ENCODE measurements at places on chromosomes 13 and 19.

GRCh38 chr13:39773833-39774232 is 118.4 kb downstream of the COG6 start:
- DNase-seq = peak; percentile 17

- DNase-seq = no peak
These were observed 5.5 kb upstream of the SLC1A6 start for GRCh38 chr19:14985133-14985532.

- no peak for DNase-seq
These were observed 11.6 kb upstream of the ARL11 start for GRCh38 chr13:49616676-49617065.

- DNase-seq = no peak
These were observed 432.7 kb downstream of the FOXO1 start for GRCh38 chr13:40233731-40234195.

- peak; percentile 29 for DNase-seq
These were observed 235.1 kb downstream of the NALCN start for GRCh38 chr13:101181076-101181685.

- DNase-seq = no peak
These were observed 41.6 kb downstream of the TM9SF2 start for GRCh38 chr13:99542788-99543406.

DNA sequence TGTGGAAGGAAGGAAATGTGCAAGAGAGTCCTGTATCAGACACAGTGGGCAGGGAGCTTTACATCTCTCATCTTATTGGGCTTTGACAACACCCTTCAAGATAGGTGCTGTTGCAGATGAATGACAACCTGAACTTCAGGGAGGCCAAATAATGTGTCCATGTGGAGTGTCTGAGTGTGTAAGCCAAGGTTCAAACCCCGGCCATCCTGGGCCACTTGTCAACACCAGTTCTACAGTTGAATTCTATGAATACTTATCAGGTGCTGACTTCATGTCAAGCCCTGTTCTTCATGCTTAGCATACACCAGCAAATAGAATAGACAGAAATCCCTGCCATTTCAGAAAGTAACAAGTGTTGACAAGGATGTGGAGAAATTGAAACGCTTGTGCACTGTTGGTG is 354.4 kb downstream of the KCNRG start:
- no peak for DNase-seq

GRCh38 chr19:11234486-11235075 is 4.8 kb upstream of the ANGPTL8 start:
- no peak for DNase-seq

GRCh38 chr19:45876411-45877197 is 9.3 kb downstream of the IRF2BP1 start:
- DNase-seq = peak; percentile 47

DNA sequence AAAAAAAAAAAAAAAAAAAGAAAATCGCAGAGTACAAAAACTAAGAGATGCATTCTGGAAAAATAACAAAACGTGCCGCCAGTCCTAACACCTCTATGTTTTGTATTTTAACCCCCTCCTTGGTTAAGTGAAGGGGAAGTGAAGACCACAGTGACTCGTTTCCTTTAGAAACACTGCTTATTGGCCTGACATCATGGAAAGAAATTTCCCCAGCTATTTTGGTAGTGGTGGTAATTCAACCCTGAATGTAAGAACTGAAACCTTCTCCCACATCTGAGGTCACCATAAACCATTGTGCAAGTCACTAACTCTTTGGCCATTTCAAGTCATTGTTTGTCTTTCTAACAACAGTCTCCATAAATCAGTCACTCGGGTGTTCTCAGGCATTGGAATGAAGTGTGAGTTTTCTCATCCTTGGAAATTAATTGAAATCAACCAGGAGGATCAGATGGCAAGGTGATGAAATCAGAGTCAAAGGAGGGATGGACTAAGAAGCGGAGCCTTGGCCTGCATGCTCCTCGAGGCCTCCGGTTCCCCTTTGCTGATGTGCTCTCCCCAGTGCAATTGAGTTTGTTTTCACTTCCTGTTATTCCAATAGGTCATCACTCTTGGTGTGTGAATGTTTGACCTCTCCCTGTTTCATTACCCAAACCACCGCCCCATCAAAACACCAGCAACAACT is 443.9 kb downstream of the FGF9 start:
- DNase-seq = peak; percentile 36

- DNase-seq = peak; percentile 12
These were observed 411.6 kb upstream of the SLITRK5 start for GRCh38 chr13:87259479-87260083.

DNA sequence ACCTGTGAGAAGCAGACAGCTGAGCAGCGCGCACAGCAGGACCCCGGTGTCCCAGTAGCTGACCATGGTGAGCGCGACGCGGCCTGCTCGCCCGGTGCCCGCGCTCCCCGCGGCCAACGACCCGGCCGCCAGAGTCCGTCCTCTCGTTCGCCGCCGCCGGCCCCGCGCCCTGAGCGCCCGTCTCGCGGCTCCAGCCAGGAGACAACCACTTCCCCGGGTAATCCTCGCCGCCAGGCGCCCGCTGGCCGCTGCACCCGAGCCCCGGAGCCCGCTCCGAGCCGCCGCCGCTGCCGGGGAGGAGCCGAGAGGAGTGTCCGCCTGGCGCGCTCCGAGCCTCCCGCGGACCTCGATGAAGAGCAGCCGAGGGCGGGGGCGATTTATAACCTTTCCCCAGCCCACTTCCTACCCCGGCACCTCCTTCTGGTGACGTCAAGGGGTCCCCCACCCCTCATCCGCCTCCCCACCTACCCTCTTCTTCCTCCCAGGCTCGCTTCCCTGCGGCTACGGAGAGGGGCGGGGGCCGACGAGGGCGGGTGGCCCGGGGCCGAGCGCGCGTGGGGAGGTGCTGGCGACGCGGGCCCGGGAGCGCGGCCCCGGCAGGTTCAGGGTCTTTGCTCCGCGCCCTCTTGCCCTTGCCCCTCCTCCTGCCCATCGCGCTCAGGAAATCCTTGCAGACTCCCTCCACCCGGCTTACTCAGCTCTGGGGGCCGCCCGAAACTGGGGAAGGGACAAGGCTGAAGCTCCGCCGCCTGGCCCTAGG is at the start of gene FLT1:
Gene FLT1 (minus strand): TSS at position 351 of the 760 bp plus-strand sequence. CDS start 285 bp downstream, at position 66.
- peak; percentile 32 for DNase-seq

GRCh38 chr13:33228648-33229445 is 56.7 kb downstream of the STARD13 start:
- peak; percentile 83 for DNase-seq

GRCh38 chr19:48393559-48394330 is at the start of gene GRIN2D:
Gene GRIN2D, plus strand, starts transcription at chr19:48393668. Its CDS starts 4,725 bp downstream, at chr19:48398393.
- DNase-seq = peak; percentile 47

DNA sequence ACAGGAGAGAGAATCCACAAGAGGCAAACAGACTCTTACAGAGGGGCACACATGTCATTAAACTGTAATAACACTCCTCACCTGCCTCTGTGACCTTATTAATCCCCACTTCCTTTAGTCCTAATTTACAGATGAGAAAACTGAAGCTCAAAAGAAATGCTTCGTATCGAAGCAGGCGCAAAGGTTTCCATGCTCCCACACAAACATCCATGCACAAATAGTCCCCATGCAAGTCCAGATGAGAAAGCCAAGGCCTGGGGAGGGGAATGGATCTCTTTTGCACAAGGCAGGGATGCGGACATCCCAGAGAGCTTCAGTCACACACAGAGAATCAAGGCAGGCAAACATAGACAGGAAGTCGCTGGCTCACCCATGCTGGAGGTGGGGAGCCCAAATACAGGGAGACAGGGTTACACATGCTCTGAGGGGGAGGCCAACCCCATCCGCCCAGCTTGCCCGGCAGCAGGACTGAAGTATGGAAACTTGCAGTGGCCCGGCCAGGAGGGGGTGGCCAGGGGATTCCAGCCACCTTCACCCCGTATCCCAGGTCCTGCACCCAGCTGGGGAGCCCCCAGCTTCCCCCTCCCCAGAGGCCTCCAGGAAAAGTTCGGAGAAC is 468 bp downstream of the S1PR5 start:
- no peak for DNase-seq

- no peak for DNase-seq
These were observed 50.1 kb downstream of the KL start for GRCh38 chr13:33066329-33066728.

GRCh38 chr13:59210543-59210942 is 953.2 kb downstream of the DIAPH3 start:
- DNase-seq = peak; percentile 7

DNA sequence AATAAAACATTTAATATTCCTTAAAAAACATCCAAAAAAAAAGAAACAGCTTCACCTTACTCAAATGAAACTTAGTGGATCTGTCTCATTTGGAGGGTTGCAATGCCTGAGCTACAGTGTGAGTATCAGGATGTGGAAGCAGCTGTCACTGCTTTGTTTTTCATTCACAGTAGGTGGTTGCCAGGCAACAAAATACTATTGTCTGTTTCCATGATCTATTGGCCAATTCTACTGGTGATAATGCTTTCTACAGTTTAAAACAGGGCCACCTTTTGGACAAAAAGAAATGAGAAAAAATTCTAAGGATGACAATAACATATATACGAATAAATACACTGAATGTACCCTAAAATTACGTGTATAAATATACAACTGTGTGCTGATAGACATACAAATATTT is 3.0 kb downstream of the ENOX1 start:
- DNase-seq = peak; percentile 16

DNA sequence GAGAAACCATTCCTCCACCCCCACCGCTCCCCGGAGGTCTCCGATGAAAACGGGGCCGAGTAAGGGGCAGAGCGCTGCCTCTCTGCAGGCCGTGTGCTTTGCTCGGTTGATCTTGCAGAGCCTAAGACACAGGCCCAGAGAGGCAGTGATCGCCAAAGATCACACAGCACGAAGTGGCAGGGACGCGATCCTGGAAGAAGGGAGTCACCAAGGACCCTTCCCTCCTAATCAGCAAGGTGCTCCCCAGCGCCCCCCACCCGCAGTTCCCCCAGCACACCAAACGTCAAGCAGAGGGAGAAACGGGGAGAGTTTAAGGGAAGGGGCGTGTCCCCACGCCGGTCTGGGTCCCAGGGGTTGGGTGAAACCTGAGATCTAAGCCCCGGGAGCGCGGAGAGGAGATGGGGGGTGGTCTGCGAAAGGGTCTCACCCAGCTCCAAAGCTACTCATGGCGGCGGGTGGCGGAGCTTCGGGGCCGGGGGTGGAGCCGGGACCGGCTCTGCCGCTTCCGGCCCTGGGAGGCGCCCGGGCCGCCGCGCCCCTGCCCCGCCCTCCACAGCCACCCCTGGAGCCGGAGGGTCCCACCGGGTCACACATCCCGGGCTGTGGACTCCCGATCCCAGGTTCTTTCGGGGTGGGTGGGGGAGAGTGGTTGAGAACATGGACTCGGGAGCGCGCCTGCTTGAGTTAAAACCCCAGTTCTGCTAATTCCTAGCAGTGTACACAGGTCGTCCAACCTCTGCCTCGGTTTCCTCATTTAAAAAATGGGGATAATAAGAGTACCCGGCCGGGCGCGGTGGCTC is at the start of gene EML2:
Gene EML2 (minus strand): TSS at position 468 of the 800 bp plus-strand sequence. CDS start 21 bp downstream, at position 447.
- DNase-seq = peak; percentile 39

- no peak for DNase-seq
These were observed 451.8 kb downstream of the SUCLA2 start for GRCh38 chr13:47549219-47549752.

- no peak for DNase-seq
These were observed 390.3 kb upstream of the ZNF507 start for GRCh38 chr19:31955061-31955460.

GRCh38 chr13:30266756-30267155 is 40.6 kb downstream of the KATNAL1 start:
- peak; percentile 62 for DNase-seq

DNA sequence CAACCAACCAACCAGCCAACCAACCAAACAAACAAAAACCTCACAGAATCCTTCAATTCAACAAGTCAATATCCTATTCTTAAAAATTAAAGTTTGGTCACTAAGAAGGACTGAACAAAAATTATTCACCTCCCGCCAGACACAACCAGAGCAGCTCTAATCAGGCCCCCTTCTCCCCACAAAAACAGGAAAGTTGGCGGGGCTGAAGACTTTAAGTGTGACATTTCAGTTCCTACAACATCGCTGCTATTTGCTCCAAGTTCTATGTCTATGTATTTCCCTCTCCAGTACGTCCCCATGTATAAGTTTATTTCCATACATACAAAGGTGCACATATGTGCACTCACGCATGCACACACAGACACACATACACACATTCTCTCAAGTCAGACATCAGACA is 32.8 kb upstream of the STK24 start:
- DNase-seq = no peak

GRCh38 chr13:42561752-42562467 is 12.0 kb upstream of the TNFSF11 start:
- DNase-seq = no peak

GRCh38 chr19:55703790-55704215 is 28.8 kb downstream of the EPN1 start:
- peak; percentile 20 for DNase-seq

DNA sequence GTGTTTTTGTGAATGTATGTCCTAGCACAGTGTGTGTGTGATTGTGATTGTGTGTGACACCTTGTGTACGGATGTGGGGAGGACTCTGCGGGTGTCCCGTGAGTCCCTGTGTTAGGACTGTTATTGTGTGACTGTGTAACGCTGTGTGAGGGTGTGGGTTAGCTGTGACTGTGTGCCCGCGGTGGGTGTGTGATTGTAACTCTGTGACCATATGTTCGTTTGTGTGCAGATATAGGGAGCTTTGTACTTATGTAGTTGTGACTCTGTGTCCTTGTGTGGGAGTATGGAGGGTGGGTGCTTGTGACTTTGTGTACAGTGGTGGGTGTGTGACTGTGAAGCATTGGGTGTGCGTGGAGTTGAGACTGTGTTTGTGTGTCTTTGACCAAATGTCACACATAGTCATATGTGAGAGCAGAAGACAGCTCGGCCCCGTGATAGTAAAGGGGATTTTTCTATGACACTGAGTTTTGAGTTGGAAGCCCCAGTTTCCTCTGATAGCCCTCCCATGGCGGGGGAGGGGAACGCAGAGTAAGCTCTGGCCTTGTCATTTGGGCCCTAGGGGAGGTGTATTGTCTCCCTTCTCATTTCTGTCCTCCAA is 949 bp upstream of the ZNF260 start:
- DNase-seq = no peak

GRCh38 chr19:49602806-49603205 is 11.8 kb downstream of the PRR12 start:
- no peak for DNase-seq

DNA sequence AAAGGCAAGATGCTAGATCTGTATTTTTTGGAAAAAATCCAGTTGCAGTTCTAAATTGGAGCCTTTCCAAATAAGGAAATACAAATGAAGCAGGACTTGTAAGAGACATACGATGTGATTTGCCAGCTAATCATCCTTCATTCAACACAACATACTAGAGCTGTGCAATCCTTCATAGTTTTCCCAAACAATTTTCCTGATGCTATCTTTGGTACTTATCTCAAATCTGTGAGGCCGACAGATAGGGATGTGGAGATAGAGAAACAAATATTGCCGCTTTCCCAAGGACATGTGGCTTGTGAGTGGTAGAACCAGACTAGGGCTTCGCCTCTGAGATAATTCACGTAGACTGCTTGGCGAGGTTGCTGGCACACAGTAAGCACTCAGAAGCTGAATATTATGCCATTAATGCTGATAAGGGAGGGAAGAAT is 176.6 kb downstream of the LMO7 start:
- peak; percentile 60 for DNase-seq

GRCh38 chr19:3575949-3576673 is 3.4 kb downstream of the HMG20B start:
- DNase-seq = no peak

All from fibroblast of lung (primary cell).